ENCODE measurements at places on chromosomes 3 and 15. TPM values are rescaled to one million over a fixed set of nuclear protein-coding genes. Genes with fewer than 3 reads are reported as not detected.

GRCh38 chr3:177050501-177051237 is 146.6 kb downstream of the TBL1XR1 start:
- no peak overlapping the region for H3K4me3 ChIP-seq
- DNase-seq = no peak
- peaks cover 31% of the 10 kb centered on the region for H3K36me3 ChIP-seq
- no peak overlapping the region for H3K27ac ChIP-seq
- H3K27me3 ChIP-seq = no peaks in the 10 kb centered on the region

- H3K27ac ChIP-seq = no peak overlapping the region
- no peak for DNase-seq
- no peaks in the 10 kb centered on the region for H3K27me3 ChIP-seq
- no peak overlapping the region for H3K4me3 ChIP-seq
- no peaks in the 10 kb centered on the region for H3K36me3 ChIP-seq
- H3K4me1 ChIP-seq = peaks cover 12% of the 10 kb centered on the region
These were observed 98.2 kb downstream of the ZNF609 start for GRCh38 chr15:64558460-64559179.

The REC114 gene
- not detected for total RNA-seq

The CHRNA5 gene
- total RNA-seq = 0.46 TPM

GRCh38 chr15:68984586-68984985 is 29.9 kb upstream of the NOX5 start:
- H3K36me3 ChIP-seq = no peaks in the 10 kb centered on the region
- no peaks in the 10 kb centered on the region for H3K4me1 ChIP-seq

The TMEM45A gene
- total RNA-seq = 5.7 TPM

- peak overlapping the region; percentile 83 for H3K27ac ChIP-seq
- peaks cover 44% of the 10 kb centered on the region for H3K4me1 ChIP-seq
- H3K36me3 ChIP-seq = no peaks in the 10 kb centered on the region
- DNase-seq = peak; percentile 85
These were observed 87.0 kb upstream of the ALDH1L1 start for GRCh38 chr3:126267169-126267975.

DNA sequence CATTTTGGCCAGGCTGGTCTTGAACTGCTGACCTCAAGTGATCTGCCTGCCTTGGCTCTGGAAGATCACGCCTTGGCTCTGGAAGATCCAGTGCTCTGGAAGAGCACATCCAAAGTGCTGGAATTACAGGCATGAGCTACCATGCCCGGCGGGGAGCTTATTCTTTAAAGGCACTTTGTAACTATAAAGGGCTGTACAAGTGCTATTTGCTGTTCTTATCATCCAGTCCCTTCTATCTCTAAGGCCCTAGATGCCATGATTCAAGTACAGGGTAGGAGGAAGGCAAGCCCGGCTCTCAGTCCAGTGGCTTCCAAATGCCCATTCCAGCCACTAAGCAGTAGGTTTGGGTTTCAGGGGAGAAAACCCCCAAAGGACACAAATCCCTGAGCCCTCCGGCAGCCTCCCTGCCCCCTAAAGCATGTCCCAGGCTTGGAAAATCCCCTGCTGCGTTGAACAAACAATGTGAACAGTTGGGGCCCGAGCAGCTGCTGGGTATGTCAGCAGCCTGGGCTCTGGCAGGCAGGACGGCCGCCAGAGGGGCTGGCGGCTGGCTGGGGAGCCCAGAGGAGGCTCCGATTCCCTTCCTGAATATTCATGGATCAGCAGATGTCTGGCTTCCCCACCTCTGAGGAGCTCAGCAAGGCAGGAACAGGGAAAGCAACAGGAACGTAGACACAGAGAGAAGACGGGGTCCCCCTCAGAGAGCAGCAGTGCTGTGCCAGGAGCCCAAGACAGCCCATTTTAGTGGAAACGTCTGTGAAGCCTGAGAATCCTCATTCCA is 7.7 kb downstream of the IGDCC4 start:
- DNase-seq = no peak
- H3K4me1 ChIP-seq = no peaks in the 10 kb centered on the region
- H3K36me3 ChIP-seq = no peaks in the 10 kb centered on the region
- no peaks in the 10 kb centered on the region for H3K27me3 ChIP-seq
- no peak overlapping the region for H3K27ac ChIP-seq

DNA sequence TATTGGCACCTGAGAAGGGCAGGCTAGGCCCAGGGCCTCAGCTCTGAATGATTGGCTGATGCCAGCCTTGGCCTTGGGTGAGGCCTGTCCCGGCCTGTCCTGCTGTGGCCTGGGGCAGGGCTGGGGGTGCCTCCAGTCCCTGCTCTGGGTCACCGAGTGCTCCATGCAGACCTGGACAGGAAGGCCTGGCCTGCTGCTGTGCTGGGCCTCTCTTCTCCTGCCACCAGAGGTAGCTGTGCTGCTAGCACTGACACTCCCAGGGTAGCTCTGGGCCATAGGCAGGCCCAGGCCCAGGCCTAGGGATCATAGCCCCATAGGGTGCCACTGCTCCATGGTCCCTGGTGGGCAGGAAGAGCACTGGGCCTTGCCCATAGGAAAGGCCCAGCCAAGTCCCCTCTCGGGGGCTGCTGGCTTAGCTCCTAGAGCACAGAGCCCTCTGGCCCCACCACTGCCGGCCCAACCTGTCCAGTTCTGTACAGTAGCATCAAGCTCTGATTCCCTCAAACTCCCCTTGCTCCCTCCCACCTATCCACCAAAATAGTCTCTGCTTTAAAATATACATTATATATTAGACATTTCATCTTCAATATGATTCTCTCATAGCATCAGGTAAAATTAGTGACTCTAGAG is 18.2 kb downstream of the ABTB1 start:
- no peak overlapping the region for H3K4me3 ChIP-seq
- H3K27ac ChIP-seq = peak overlapping the region; percentile 59
- H3K36me3 ChIP-seq = peaks cover 27% of the 10 kb centered on the region

The HCLS1 gene
- 234 TPM for total RNA-seq

- H3K4me3 ChIP-seq = no peak overlapping the region
- H3K27ac ChIP-seq = no peak overlapping the region
- no peaks in the 10 kb centered on the region for H3K36me3 ChIP-seq
- no peaks in the 10 kb centered on the region for H3K27me3 ChIP-seq
These were observed 213.8 kb upstream of the STAC start for GRCh38 chr3:36166477-36166876.

- H3K27ac ChIP-seq = peak overlapping the region; percentile 20
- H3K4me3 ChIP-seq = no peak overlapping the region
- H3K36me3 ChIP-seq = no peaks in the 10 kb centered on the region
These were observed 2.6 kb upstream of the LOXL1 start for GRCh38 chr15:73923488-73924164.

GRCh38 chr3:134067531-134068161 is 37.9 kb upstream of the SLCO2A1 start:
- no peaks in the 10 kb centered on the region for H3K36me3 ChIP-seq
- H3K27ac ChIP-seq = peak overlapping the region; percentile 82
- no peak overlapping the region for H3K4me3 ChIP-seq
- no peak for DNase-seq
- H3K4me1 ChIP-seq = peaks cover 9% of the 10 kb centered on the region

GRCh38 chr3:47239929-47240328 is 42.7 kb downstream of the KIF9 start:
- no peak overlapping the region for H3K27ac ChIP-seq
- DNase-seq = peak; percentile 64
- H3K27me3 ChIP-seq = no peaks in the 10 kb centered on the region
- no peaks in the 10 kb centered on the region for H3K4me1 ChIP-seq
- H3K36me3 ChIP-seq = no peaks in the 10 kb centered on the region

The PTPN23 gene
- total RNA-seq = 60.8 TPM

The BRPF1 gene
- total RNA-seq = 21.9 TPM

- H3K27ac ChIP-seq = peak overlapping the region; percentile 42
- no peaks in the 10 kb centered on the region for H3K36me3 ChIP-seq
- H3K4me1 ChIP-seq = peaks cover 18% of the 10 kb centered on the region
These were observed 23.5 kb upstream of the TNFSF10 start for GRCh38 chr3:172546628-172547214.

DNA sequence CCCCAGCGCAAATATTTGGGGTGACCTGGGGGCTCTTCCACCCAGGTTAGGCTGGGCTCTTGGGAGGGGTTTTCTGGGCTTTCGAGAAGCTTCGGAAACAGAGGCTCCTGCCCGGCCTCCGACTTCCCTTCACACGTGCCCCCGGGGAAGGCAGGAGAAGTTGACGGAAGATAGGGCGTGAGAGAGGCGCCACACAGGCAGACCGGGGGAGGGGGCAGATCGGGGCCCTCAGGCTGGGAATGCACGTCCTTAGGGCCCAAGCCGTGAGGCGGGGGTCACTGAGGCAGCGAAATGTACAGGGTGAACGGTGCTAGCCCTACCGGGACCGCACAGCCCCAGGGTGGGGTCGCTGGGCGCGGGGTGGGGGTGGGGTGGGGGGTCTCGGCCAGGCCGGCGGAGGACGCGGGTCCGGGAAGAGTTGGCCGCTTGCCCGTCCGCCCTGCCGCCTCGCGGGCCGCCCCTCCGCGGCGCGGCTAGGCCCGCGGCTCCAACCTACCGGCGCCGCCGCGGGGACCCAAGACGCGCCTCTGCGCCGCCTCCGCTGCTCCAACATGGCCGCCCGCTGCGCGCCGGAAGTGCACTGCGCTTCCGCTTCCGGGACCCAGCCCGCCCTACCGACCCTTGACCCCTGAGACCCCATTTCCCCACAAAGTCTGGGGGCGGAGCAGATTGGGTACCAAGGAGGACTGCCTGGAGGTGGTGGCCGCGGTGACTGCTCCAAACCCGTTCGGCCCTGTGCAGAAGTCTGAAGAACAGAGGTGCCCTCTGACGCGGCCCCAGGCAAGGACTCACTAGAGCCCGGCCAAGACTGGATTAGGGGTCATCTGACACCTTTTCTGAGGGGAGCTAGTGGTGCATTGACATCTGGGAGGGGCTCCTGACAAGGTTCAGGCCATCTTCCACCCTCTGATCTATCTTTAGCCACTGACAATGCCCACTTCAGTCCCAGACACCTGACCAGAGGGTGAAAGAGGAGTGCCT is at the start of gene CCDC71:
Gene CCDC71 (minus strand): TSS at position 561 of the 981 bp plus-strand sequence. CDS start 2,123 bp downstream, outside the sequence.
- H3K27me3 ChIP-seq = no peaks in the 10 kb centered on the region
- H3K4me3 ChIP-seq = peak within 1 kb of the TSS; percentile 87
- H3K36me3 ChIP-seq = peaks cover 28% of the 10 kb centered on the region
- peak; percentile 96 for DNase-seq
- peaks cover 39% of the 10 kb centered on the region for H3K4me1 ChIP-seq
